Stimulated activated CD8-positive, alpha-beta memory T cell treated with anti-CD3 and anti-CD28 coated beads, Interleukin-4, amount 100 ng/mL, for 1 hour (primary cell): ENCODE measurements at places on chromosomes 2 and 18.

- no peak for DNase-seq
These were observed 435 bp downstream of the MYO7B start for GRCh38 chr2:127535918-127536317.

DNA sequence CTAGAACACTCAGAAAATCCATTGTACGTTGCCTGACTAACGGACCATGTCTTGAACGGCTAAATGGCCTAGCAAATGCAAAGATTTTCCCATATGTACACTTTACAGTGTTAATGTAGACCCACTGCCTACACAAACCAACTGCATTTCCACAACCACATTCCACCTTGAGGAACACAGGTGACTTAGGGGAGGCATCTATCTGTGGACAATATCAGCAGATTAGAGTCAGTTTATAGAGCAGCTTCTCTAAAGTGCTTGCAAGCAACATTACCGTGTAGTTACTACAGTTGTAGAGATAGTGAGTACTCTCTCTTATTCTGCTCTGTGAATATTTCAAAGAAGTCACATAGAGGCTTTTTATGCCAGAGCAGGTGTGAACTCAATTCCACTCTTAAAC is 139.6 kb downstream of the TCF4 start:
- no peak for DNase-seq

GRCh38 chr2:128324897-128325410 is 6.3 kb upstream of the HS6ST1 start:
- DNase-seq: no peak

DNA sequence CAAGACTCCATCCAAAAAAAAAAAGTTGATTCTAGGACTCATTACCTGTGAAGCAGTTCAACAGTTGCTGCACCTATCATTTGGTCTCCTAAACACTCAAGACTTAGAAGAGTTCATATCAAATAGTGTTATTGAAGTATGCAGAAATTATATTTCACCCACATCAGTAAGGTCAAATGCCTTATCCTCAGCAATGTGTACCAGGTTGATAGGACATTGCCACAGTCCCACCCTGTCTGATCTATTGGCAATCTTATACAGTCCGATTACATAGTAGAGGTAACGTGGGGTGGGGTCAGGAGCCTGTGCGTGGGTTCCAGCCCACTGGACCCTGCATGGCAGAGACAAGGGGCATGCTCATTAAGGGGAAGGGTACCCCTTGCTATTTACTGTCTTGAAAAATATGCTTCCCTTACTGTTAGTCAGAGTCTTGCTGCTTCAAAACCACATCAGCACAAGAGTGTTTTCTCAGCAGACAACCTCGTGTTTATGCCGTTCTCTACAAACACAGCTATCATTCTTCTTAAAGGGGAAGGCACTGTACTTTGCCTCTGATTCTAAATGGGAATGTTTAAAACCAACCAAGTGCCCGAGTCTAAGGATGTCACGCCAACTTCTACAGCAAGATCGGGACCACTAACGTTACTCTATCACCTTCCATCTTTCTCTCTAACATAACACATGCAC is 115.2 kb downstream of the MTCL1 start:
- no peak for DNase-seq

- no peak for DNase-seq
These were observed 1.2 kb downstream of the CABLES1 start for GRCh38 chr18:23136326-23137096.

DNA sequence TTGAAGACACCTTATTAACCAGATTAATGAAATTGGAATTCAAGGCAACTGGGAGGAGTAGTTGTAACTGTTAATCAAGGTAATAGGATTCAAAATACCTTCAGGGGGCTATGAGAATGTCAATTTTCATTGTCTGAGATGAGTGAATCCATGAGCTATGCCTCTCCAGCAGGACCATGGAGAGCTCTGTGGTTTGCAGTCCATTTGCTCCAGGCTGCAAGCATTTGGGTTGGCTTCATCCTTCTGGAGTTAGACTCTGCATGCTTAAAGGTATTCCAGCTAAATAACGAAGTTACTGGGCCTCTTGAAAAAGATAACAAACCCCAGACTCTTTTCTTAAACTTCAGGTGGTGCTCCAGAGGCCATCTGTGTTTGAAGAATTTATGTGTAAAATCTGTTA is 207.1 kb upstream of the SLC8A1 start:
- DNase-seq: no peak

- no peak for DNase-seq
These were observed 339.8 kb downstream of the CYP26B1 start for GRCh38 chr2:71807581-71808451.

DNA sequence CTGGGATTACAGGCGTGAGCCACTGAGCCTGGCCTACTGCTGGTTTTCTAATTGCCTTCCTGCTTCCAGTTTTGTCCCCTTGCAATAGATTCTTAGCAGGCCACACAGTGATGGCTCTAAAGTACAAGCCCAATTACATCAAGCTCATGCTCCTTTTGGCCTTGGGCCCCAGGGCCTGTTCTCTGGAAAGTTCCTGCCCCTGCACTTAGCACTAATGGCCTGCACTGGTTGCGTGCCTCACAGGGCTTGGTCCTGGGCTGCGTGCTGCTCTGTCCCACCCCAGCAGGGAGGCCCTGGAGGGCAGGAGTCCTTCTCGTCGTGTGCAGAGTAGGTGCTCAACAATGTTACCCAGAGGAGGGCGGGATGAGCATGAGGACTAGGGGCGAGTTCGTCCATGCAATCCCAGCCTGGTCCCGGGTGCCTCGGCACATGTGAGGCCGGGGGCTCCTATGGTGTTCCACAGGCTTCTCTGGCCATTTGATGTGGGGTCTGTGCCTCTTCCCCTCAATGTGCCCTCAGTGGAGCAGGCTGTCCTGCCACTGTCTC is 51.7 kb downstream of the PDCL3 start:
- DNase-seq: no peak

DNA sequence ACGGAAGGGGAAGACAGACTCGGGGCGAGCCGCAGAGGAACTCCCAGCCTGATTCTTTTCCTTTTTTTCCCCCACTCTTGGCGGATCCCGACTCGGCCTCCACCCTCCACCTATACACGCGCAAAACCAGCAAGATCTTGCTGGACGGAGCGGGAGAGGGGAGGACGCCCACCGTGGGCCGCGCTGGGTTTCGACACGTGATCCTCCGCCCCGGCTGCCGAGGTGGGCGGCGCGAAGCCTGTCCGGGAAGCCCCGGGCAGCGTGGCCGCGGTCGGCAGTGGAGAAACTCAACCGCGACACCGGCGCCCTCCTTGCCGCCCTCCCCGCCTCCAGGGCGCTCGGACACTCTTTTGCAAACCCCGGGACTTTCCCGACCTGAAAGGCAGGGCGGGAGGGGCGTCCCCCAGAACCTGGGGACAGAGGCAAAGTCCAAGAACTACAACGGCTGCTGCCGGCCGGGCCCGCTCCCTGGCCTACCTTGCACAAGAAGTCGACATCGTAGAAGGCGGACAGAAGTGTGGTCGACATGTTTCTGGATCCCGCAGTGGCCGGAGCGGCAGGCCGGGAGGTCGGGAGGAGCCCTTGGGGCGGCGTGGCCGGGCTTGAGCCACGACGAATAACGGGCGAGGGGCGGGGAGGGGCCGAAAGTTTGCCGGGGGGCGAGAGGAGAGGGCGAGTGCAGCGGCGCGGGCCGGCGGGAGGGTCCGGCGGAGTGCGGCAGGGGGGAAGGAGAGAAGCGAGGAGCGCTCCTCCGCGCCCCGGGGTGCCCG is 433 bp downstream of the ZFP36L2 start:
- peak; percentile 45 for DNase-seq

GRCh38 chr2:127320586-127321275 is 26.8 kb upstream of the ERCC3 start:
- no peak for DNase-seq

- no peak for DNase-seq
These were observed 12.8 kb upstream of the CCDC85A start for GRCh38 chr2:56170988-56171387.

- no peak for DNase-seq
These were observed 159.7 kb downstream of the MYCN start for GRCh38 chr2:16100006-16100405.

- no peak for DNase-seq
These were observed at the start of gene DNER for GRCh38 chr2:229714080-229714735. TSS of gene DNER (minus strand) at chr2:229714555. CDS start at chr2:229714423, 132 bp downstream.

- no peak for DNase-seq
These were observed 103.4 kb upstream of the RASGRP3 start for GRCh38 chr2:33372940-33373553.

- no peak for DNase-seq
These were observed 684.3 kb downstream of the KCNJ3 start for GRCh38 chr2:155382776-155383175.

DNA sequence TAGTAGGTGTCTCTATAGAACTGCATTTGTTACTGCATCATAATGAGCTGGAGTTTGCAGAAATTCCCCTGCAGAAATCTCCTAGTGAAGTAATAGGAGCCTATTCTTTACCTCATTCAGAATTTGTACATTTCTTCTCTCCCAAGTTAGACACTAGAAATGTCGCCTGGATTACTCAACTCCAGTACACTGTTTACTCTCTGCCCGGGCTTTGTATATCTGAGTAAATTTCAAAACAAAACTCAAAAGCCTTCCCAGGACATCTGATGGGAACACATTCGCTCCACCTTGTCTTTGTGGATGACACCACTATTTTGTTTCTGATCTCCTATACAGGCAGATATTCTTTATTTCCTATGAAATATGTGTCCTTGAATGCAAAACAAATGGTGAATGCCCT is 76.8 kb downstream of the POU3F3 start:
- no peak for DNase-seq

GRCh38 chr2:162261032-162261945 is 18.0 kb upstream of the FAP start:
- no peak for DNase-seq

DNA sequence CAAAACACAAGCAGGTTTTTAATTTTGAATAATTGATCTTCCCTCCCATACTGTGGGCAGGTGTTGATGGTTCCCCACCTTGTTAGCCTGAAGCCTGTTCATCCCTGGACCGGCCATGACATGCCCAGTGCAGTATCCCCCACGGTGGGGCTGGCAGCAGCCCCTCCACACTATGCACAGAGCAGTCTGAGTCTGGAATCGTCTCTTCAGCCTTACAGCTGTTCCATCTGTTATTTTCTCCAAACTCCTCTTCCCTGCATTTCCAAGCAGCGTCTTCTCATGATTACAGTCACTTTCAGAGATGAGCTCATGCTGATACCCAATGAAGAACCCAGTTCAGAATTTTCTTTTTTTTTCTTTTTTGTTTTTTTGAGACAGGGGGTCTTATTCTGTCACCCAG is 68.2 kb downstream of the ADI1 start:
- DNase-seq: no peak

- DNase-seq: no peak
These were observed 8.9 kb downstream of the LYPD6 start for GRCh38 chr2:149339324-149339723.

GRCh38 chr2:109400102-109400501 is 213.7 kb downstream of the SEPTIN10 start:
- DNase-seq: no peak

DNA sequence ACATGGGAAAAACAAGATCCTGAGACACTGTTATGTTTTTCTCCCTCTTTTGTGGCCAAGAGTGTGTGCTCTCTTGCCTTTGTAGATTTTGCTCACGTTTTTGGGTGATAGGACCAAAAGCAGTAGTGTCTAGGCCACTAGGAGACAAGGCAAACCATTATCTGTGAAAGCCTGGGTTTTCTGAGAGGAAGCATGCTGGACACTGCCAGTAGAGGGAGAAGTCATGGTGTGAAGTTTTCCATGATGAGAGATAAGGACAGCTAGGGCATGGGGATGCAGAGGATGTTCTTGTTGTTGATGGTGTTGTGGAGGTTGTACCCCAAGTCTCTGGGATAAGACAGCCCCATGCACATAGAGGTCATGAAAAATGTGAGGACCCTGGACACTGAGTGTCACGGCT is 285.3 kb downstream of the SOX11 start:
- DNase-seq: no peak

GRCh38 chr18:65235966-65236624 is 514.7 kb upstream of the CDH7 start:
- no peak for DNase-seq

GRCh38 chr2:46967990-46968647 is 52.5 kb upstream of the MCFD2 start:
- DNase-seq: no peak

GRCh38 chr2:38182492-38183003 is 106.6 kb upstream of the CYP1B1 start:
- DNase-seq: no peak

GRCh38 chr2:127149384-127149783 is 42.4 kb upstream of the BIN1 start:
- no peak for DNase-seq

DNA sequence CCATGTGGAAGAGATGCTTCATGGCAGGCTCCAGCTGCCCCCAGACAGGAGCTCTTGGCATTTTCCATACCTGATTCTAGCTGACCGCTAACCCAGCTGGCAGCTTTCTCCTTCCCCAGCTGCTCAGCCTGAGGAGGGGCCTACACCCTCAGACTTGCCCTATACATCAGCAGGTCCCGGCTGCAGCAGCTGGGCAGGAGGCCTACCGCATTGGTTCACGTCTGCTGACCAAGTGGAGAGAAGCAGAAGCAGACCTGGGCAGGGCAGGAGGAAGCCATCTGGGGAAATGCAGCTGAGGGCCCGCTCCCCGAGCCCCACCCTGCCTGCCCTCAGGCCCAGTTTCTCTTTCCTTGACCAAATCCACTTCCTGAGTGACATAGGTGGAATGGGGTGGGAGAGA is 50.7 kb downstream of the LBH start:
- no peak for DNase-seq

GRCh38 chr18:60157810-60158209 is 214.8 kb downstream of the MC4R start:
- no peak for DNase-seq

- no peak for DNase-seq
These were observed 146.6 kb downstream of the RDH14 start for GRCh38 chr2:18413676-18414396.

GRCh38 chr2:74128206-74128605 is 19.5 kb downstream of the BOLA3 start:
- DNase-seq: no peak

GRCh38 chr2:96801786-96802595 is 14.1 kb upstream of the CNNM3 start:
- no peak for DNase-seq

DNA sequence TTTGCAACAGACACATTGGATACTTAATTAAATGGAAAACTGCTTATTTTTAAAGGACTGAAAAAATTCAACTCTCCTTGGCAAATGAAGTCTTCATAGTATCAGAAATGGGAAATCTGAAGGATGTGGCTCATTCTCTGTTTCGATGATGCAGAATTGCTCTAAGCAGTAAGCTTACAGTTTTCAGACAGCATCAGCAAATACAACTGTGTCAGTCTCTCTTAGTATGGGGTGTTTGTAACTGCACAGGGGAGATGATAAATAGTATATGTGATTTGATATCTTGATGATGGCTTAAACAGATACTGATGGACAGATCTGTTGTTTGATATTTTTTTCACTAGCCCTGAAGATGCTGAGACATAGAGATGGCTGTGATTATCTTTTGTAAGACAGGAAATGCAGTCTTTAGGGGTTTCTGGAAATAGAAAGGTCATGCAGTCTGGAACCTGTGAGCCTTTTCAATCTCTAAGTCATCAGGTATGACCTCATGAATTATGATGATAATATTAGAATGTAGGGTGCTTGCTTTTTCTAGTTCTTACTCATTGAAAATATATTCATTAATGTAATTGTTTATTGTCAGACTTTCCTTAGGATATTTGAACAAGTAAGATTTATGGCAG is 84.2 kb downstream of the SLC4A10 start:
- DNase-seq: no peak
